ENCODE measurements at places on chromosomes 6 and 20.

GRCh38 chr6:98653179-98653578 lies 181.2 kb upstream of the POU3F2 start:
- no peak for DNase-seq

- DNase-seq, result no peak
Measured at GRCh38 chr6:170433163-170434116, 119.7 kb downstream of the PSMB1 start.

GRCh38 chr6:160088069-160088783 lies 33.4 kb upstream of the SLC22A1 start:
- DNase-seq, result peak; percentile 59

GRCh38 chr20:59028812-59029211 lies 3.3 kb downstream of the ATP5F1E start:
- DNase-seq, result no peak

DNA sequence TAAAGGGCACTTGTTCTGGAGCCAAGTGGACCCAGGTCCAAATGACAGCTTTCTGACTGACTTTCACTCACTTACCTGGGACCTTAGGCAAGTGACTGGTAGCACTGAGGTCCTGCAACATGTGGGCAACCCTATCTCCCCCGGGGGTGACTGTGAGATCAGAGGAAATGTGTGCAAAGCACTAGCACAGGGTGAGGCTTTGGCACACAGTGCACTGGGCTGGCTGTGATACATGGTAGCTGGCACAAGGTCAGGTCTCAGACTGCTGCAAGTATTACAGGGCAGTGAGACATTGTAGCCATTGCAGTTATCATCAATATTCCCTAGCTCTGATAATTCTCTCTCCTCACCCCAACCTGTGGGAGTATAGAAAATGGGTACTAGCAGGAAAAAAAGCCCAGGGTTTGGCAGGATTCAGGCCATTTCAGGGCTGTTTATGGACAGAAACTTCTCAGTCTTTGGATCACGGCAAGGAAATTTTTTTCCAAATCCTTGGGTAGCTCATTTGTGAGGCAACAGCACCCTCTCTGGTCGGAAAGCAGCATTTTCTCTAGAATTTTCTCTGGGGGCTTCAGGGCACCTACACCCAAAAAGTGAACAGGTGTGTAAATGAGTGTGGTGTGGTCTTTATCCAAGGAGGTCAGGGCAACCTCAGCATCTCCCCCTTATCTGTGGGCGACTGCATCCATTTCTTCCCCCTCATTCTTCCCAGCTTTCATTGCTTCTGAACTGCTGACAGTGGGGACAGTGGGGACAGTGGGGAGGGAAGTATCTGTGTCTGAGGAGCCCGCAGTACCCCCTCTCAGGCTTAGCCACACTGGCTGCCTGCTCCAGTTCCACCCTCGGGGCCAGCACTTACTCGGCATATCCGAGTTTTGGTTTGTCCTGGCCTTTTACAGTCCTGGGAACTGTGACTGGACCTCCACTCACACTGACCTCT lies 148.7 kb upstream of the PHACTR3 start:
- DNase-seq, result peak; percentile 55

GRCh38 chr6:122931916-122932315 lies 64.1 kb upstream of the CLVS2 start:
- no peak for DNase-seq

- no peak for DNase-seq
Measured at GRCh38 chr6:141726248-141726647, 406.5 kb upstream of the GJE1 start.

DNA sequence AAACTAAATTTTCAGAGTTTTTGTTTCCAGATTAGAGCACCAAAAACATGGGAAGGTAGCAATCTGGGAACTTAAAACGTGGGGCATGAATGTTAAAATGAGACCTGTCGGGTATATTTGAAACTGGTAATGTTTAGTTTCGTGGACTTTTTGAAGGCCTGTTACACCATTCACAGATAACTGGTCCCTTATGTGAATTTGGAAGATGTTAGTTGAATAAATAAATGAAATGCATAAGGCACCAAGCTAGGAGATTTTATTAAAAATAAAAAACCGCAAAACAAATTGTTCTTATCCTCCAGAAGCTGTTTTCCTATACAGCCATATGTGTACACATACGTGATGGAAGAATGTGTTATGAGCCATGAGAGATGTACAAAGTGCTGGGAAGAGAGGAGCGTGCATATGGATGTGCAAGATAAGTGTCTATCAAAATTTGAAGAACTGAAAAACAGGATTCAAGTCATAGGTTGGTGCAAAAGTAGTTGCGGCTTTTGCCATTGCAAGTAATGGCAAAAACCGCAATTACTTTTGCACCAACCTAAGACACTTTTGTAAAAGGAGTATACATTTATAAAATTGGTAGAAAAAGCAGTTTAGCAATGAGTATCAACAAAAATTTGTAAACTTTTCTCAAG lies 700 bp upstream of the MCUR1 start:
- no peak for DNase-seq

DNA sequence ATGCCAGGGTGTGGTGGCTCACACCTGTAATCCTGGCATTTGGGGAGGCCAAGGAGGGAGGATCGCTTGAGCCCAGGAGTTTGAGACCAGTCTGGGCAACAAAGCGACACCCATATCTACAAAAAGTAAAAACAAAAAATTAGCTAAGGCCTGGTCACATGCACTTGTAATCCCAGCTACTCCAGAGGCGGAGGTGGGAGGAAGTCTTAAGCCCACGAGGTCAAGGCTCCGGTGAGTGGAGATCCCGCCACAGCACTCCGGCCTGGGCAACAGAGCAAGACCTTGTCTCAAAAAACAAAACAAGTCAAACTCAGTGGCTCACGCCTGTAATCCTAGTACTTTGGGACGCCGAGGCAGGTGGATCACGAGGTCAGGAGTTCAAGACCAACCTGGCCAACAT lies 35.6 kb downstream of the SRSF3 start:
- no peak for DNase-seq

DNA sequence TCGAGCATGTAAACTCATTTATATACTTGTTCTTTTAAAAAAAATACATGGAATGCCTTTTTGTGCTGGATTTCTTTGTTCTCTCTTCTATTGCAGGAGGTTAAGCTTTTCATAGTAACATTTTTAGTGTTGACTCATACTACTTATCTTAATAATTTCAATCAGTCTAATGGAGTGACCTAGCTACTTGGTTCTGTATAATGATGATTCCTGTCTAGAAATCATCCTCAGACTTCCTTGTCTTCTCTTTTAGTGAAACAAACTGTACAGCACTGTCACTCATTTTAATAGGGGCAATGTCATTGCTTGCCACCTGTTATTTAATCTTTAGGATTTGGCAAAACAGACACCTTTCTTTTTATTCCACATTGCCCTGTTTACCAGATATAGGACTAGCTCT lies 62.3 kb downstream of the ADGRB3 start:
- DNase-seq, result no peak

- DNase-seq, result no peak
Measured at GRCh38 chr6:139146317-139146726, 11.4 kb downstream of the HECA start.

- DNase-seq, result no peak
Measured at GRCh38 chr6:159126590-159126989, 42.6 kb upstream of the FNDC1 start.

GRCh38 chr6:5468586-5468985 lies 207.3 kb downstream of the FARS2 start:
- no peak for DNase-seq

DNA sequence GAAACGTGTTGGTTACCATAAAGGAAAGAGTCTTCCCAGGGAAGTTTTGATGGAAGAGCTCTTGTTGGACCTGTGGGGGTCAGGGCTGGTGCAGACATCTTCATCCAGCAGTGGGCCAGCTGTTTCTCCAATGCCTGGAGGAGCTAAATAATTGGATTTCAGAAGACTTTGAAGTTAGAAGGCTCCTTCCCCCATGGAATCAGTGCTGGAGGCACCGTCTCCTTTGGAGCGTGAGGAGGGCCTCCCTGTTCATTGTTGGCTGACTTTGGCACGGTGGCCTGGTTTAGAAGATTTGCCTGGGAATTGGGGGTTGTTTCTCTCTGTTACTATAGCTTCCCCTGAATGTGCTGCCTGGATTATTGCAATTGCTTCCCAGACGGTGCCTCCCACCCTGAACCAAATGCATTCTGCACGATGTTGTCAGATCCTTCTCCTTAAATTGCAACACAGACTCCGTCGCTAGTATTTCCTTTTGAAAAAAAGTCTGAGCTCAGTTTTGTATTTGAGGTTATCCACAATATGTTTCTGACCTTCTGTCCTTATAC lies 27.7 kb upstream of the KCNG1 start:
- no peak for DNase-seq

DNA sequence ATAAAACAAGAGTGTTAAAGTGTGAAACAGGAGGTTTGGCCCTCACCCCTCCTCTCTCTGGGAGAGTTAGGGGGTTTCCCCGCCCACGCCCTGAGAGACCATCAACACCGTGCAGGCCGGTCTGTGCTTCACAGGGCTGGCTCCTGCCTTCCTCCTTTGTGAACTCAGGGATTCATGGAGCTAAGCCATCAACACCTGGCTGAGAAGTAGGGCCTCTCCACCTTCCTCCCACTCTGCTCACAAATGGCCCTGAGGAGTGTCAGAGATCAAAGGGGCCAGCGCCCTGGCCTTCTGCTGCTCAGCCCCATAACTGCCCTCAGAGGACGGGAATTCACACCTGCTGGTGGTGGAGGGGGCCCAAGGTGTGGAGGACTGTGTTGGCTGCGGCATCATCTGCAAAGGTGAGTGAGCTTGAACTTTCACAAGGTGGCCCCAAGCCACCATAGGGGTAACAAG lies 88.6 kb downstream of the PSMB1 start:
- no peak for DNase-seq

- no peak for DNase-seq
Measured at GRCh38 chr20:7596541-7596940, 343.7 kb downstream of the HAO1 start.

DNA sequence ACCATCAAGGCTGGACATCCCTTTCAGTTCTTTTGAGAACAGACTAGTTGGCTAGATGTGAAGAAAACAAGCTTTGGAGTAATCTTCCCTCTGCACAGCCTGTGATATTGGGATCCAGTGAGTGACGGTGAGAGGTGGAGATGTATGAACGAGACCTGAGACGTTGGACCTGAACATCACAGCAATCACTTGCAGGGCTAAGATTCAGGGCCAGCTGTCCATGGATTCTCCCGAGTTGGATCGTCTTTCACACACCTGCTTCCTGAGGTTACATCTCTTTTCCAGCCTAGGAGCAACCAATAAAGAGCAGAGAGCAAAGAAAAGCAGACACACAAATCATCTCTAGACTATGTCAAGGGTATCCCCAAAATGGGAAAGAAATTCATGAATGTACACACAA lies 30.0 kb upstream of the TMEM14A start:
- no peak for DNase-seq

- DNase-seq, result no peak
Measured at GRCh38 chr6:155256122-155256795, 7.6 kb upstream of the CLDN20 start.

GRCh38 chr6:33164665-33165373 lies 27.4 kb downstream of the COL11A2 start:
- no peak for DNase-seq

- no peak for DNase-seq
Measured at GRCh38 chr6:37039958-37040357, 34.5 kb downstream of the FGD2 start.

DNA sequence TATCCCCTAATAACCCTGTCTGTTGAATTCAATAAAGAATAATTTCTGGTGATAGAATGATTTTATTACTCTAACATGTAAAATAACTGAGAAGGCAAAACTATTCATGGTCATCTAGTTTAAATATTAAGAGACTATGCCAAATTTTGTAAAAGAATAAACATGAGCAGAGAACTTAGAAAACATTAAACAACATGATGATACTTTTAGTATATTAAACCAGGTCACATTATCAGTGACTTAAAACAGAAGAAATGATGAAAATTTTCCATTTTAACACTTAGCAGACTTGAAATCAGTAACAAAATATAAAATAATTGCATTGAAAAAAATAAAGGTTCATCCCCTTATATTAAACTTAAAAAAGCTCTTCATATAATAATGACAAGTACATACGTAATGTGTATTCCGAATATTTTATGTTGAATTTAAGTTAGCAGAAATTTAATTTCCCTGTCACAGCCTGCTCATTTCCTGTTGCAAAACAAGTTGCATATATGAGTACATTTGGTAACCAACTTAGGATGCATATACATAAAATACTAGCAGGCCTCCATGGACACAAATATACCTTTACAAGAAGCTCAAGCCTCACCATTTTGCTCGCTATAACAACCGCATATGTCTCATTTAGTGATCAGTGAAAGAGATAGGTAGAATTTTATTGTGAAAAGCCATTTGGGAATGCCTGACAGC lies 40.6 kb downstream of the DTNBP1 start:
- peak; percentile 44 for DNase-seq

- DNase-seq, result no peak
Measured at GRCh38 chr6:14881398-14881797, 364.5 kb upstream of the JARID2 start.

GRCh38 chr6:142942805-142943227 lies 2.2 kb downstream of the HIVEP2 start:
- DNase-seq, result no peak

DNA sequence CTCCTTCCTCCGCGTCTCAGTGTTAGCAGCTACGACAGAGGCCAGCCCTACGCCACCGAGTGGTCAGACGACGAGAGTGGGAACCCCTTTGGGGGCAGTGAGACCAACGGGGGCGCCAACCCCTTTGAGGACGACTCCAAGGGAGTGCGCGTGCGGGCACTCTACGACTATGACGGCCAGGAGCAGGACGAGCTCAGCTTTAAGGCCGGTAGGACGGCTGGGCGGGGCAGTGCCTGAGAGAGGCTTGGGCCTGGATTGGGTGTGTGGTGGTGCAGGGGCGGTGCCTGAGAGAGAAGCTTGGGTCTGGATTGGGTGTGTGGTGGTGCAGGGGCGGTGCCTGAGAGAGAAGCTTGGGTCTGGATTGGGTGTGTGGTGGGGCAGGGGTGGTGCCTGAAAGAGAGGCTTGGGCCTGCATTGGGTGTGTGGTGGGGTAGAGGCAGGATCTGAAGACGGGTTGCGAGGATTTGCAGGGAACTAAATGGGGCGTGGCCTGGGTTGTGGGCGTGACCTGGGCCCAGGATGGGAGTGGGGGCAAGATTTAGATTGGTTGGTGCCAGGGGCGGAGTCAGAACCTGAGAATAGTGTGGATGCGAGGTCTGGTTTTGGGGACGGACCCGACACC lies 24.4 kb downstream of the SPDEF start:
- DNase-seq, result peak; percentile 89

GRCh38 chr6:156791320-156791850 lies 14.2 kb downstream of the ARID1B start:
- DNase-seq, result peak; percentile 82

- DNase-seq, result no peak
Measured at GRCh38 chr6:119637768-119638167, 288.2 kb upstream of the MAN1A1 start.

GRCh38 chr20:41669708-41670263 lies 51.6 kb upstream of the CHD6 start:
- no peak for DNase-seq

Measured in lung (tissue), 17 donors.